ENCODE measurements at places on chromosomes 6 and 20. TPM values are rescaled to one million over a fixed set of nuclear protein-coding genes. Genes with fewer than 3 reads are reported as not detected.

GRCh38 chr20:14319704-14320103 is 17.7 kb downstream of the FLRT3 start:
- DNase-seq = no peak

- no peak for DNase-seq
Observed at GRCh38 chr6:117444600-117444999, 18.9 kb upstream of the ROS1 start.

ELOVL2 gene
- 0.71 TPM for total RNA-seq

POM121L2 gene
- total RNA-seq = not detected

- peak; percentile 86 for DNase-seq
Observed at GRCh38 chr6:39496915-39497314, 174.4 kb upstream of the KCNK16 start.

- no peak for DNase-seq
Observed at GRCh38 chr20:44460795-44461141, 14.9 kb upstream of the TTPAL start.

GRCh38 chr6:54655162-54655561 is 191.4 kb upstream of the FAM83B start:
- no peak for DNase-seq

DNA sequence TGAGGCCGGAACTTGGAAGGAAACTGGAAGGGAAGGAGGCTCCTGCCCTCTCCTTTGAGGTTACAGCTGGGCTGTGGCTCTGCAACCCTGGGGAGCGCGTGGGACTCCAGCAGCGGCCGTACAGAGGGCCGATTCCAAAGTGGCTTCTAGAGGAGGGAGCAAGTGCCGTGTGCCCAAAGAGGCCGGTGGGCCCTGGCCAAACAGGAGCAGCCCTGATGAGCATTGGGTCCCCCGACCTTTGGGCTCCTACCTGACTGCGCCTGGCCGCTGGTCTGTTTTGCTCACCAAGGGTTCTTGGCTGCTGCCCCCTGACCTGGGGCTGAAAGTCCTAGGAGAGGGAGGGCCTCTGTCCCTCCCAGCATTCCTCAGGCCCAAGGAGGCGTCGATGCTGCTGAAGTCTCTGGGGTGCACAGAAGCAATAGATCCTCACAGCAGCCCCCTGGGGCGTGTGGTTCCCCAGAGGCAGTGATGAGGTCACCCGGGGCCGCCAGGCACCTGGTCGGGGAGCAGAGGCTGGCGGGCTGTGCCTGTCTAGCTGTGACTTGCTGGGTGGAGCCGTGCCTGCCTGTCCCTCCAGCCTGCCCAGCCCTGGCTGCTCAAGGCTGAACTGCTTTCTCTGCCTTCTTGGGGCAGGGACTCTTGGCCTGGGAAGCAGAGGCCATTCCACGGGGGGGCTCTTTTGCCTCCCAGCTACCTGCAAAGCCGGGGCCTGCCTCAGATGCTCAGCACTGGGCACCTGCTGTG is 9.8 kb downstream of the RBM38 start:
- peak; percentile 70 for DNase-seq

PACRG gene
- total RNA-seq = 0.36 TPM

E2F1 gene
- total RNA-seq = 1.7 TPM

DNA sequence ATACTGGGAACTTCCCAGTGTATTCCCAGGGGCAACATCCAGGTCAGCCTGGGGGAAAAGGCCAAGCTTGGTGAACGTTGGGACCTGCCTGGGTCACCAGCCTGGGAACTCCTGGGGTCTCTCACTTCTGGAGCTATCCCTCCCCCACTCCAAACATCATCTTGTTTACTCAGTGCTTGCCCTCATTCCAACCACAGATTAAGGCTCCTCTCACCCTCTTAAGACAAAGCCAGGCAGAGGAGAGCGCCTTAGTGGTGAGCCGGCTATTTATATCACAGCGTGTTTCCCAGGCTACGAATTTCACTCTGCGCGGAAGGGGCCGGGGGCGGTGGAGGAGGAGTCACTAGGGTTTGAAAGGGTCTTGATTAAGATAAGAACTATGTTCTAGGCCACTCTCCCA is 12.1 kb downstream of the PRPH2 start:
- no peak for DNase-seq

DNA sequence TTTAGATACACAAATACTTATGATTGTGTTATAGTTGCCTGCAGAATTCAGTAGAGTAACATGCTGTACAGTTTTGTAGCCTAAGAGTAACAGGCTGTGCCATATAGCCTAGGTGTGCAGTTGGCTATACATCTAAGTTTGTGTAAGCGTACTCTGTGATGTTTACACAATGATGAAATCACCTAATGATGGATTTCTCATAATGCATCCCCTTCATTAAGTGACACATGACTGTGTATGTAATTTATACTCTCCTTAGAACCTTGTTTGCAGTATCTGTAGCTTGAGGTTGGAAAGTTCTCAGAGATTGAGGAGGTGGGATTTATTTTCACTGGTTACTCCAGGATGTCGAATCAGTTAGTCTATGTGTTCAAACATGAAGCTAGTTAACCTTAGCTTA is 67.0 kb upstream of the TMEM30A start:
- DNase-seq = no peak

DNA sequence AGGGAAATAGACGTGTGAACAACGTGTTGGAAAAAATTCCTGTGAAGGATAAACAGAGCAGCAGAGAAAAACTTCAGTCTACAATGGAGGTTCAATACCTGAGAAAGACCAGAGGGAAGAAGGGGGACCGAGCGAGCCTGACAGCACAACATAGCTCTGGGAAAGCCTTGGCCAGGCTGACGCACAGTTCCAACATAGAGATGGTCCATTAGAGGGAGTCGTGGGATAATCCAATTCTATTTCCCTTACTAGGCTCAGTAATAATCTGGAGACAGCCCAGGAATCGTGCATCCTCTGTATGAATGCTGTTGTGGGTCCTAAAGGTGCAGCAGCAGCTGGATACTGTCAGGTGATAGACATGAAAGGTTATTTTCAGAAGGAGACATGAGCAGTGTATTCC is 370.8 kb upstream of the BTBD3 start:
- no peak for DNase-seq

- no peak for DNase-seq
Observed at GRCh38 chr6:28401172-28401571, 1.6 kb upstream of the ZSCAN12 start.

- no peak for DNase-seq
Observed at GRCh38 chr20:38479596-38479995, 7.0 kb downstream of the RALGAPB start.

IP6K3 gene
- total RNA-seq = 6.7 TPM

EPB41L1 gene
- 20.7 TPM for total RNA-seq

Data from sigmoid colon (tissue), 7 donors.